Bronchial epithelial cell (primary cell): ENCODE measurements at places on chromosomes 2 and 18.

GRCh38 chr2:46350029-46350689, 53.0 kb downstream of the EPAS1 start:
- no peak for DNase-seq

DNA sequence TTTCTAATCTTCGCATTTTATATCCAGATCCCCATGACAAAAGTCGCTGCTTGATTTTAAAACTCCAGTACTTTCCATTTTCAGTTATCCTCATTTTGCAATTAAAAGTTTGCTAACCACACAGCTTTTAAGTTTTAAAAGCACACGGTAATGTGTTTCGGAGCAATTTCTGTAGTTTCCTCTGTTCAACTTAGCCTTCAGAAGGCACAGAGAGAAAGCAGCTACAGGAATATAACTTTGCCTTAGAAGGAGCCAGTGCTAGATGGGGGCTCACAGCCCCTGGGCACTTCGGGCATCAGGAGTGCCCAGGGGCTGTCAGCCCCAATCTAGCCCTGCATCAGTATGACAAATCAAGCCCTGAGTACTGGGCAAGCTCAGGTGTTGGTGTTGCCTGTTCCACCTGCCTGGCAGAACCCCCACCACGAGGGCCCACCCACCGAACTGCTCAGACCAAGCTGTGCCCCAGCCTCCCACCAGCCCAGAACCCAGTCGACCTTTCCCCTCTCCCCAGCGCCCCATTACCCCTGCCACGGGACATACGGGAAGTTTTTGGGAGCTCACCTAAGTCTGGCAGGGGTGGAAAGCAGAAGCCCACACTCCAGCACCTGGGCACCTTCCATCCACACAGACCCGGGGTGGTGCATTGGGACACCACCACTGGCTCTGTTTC, 47.3 kb downstream of the TRABD2A start:
- DNase-seq, result no peak

DNA sequence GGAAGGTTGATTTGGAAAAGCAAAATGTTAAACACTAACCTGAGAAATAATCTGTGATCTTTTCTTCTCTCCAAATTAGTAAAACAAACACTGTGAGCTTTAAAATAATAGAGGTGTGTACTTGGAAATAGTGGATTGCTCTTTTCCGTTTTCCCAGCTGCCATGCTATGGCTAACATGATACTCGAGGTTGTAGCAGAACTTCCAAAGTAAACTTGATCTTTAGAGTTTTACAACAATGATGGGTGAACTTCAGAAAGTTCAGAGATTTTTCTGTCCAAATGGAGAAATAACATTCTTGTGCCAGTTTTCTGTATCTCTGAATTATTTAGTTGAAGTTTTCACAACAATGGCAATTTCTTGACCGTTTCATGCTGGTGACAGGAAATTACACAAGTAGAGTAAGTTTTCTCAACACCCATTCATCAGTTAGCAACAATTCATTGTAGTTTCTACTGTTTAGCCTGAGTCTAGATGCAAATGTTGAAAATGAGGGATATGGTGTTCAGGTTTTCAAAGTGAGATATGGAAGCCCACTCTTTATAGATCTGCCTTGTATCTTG, 135.3 kb upstream of the CTAGE1 start:
- DNase-seq, result no peak

DNA sequence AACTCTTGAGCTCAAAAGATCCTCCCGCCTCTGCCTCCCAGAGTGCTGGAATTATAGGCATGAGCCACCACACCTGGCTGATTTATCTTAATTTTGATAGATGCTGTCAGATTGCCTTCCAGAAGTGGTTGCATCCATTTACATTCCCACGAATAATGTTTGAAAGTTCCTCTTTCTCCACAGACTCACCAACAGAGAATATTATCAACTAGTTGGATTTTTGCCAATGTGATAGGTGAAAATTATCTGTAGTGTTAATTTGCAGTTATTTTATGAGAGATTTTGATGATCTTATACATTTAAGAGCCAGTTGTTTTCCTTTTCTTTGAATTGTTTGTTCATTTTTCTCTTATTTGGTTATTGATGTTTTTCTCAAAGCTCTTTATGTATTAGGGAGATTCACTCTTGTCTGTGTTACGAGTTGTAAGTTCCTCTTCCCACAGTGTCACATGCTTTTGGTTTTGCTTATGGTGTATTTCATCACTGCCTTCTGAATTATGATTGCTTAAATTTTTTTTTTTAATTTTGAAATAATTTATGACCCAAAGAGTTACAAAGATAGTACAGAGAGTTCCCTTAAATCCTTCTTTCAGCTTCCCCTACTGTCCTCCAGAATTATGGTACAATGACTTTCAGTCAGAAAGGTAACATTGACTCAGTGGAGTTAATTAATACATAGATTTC, 20.7 kb upstream of the NT5DC4 start:
- DNase-seq, result no peak

GRCh38 chr18:9608298-9608697, 6.1 kb downstream of the PPP4R1 start:
- DNase-seq, result peak; percentile 33

GRCh38 chr2:45315861-45316260, 295.2 kb downstream of the SRBD1 start:
- DNase-seq, result peak; percentile 20

DNA sequence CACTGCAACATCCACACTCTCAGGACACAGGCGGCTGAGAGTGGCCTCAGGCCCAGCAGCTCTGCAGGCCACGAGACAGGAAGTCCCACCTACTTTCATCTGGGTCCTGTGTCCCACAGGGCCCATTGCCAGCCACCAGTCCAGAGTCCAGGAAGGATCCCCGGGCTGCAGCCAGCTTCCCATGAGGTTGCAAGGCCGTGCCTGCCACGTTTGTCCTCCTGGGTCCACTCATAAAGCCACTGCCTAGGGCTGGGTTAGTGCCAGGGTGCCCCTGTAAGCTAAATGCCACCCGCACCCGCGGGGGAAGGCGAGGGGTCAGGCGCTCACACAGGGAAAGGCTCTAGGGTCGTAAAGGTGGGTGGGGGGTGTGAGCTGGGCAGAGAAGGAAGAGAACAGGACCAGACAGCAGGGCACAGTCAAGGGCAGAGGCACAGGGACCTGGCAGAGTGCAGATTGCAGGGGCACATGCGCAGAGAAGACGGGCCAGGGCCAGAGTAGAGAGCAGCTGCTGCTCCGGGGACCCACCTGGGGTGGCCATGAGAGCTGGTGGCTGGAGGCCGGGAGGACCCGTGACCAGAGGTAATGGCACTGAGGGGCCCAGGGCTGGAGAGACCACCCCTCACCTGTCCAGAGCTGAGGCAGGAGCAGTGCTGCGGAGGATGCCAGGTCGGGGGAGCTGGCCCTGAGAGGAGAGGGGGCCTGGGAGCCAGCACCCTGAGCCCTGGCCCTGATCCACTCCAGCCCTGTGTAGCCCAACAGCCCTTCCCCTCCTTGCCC, 8.0 kb downstream of the AGXT start:
- no peak for DNase-seq

DNA sequence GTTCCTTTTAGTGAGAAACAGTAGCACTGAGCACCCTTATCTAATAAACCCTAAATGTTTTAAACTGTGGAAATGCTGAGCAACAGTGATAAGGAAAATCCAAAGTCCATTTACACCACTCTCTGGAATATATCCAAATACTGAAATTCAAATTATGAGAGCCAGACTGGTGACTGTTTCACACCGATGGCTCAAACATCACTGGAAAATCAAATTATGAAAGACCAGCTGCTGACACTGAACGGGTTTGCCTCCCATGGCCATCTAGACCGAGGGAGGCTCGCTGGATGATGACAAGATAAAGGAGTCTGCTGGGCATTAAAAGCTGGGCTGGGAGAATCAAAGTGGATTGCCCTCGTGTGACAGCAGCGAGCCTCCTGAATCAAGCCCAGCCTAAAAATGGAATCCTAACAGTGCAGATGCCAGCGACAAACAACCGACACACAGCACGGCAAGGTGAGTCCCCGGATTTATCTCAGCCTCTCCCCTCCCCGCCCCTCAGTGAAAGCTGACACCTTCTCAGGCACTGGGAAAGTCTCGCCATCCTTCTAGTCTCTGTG, 30.3 kb downstream of the SERPINE2 start:
- no peak for DNase-seq

- DNase-seq, result no peak
Measured at GRCh38 chr2:49260979-49261538, 106.7 kb upstream of the FSHR start.

DNA sequence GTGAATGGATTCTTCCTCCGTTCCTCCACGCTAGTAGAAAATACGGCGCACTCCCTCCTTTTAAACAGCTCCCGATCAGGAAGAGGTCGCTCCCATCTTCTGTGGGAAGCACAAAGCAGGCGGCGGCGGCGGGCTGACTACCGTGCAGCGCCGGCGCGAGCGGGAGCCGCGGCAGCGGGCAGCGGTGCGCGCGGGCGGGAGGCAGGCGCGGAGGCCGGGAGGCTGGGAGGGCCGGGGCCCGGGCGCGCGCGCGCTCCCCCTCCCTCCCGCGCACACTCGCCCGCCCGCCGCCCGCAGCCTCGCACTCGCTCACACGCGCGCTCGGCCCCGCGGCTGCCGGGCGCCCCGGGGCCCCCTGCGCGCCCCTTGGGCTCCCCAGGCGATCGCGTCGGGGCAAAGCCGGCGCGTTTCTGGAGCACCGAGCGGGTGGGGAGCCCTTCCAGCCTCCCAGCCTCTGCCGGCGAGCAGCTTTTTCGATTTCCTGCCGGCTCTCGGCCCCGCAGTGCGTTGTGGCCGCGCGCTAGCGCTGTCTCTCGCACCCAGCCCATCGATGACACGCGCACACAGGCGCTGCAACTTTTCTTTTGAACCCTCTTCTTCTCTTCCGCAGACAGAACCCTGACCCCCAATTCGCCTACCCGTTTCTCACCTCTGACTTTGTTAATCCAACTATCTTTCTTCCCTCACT, at the start of gene SLC8A1:
Gene SLC8A1, minus strand, starts transcription at position 173 of the 688 bp plus-strand sequence.
- peak; percentile 43 for DNase-seq

DNA sequence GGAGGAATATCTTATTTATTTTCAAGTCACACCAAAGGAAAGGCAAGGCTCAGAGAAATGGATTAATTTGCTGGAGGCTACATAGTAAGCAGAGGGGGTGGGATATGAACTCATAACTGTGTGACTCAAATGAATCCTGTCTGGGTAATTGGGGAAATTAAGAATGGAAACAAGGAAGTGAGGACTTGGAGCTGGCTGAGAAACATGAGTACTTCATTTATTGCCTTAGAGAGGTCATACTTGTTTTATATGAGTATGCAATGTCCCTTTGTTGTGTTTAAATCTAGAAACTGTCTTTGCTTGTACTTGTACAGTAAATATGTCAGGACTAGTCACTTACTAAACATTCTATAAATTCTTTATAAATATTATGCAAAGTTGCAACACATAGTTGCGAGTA, 2166.7 kb upstream of the PIK3C3 start:
- DNase-seq, result peak; percentile 92

DNA sequence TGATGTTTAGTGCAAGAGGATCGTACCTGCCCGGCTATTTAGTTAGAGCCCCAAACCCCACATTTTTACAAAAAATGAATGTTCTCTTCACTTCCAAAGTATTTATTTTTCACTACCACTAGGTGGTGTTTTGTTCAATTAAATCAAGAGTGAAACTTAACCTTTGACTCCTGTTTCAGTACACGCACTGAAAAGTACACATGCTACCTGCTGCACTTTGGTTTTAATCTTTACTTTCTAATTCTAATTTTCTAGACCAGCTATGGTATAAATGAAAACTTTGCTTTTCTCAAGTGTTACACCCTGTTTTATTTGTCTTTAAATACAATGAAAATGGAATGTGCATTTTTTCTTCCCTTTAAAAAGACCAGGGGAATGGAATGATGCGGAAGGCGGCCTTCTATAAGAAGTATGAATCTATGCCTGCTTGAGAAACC, 31.4 kb upstream of the CHN1 start:
- peak; percentile 47 for DNase-seq

GRCh38 chr2:10452312-10452711, 4.2 kb upstream of the ODC1 start:
- peak; percentile 98 for DNase-seq

DNA sequence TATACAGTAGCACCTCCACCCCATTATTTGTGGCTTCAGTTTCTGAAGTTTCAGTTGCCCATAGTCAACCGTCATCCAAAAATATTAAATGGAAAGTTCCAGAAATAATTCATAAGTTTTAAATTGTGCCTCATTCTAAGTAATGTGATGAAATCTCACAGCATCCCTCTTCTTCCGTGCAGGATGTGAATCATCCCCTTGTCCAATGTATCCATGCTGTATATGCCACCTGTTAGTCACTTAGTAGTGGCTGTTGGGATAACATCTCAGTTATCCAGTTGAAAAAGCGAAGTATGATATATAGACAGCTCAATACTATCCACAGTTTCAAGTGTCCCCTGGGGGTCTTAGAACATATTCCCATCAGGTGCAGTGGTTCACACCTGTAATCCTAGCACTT, 119.1 kb upstream of the OTX1 start:
- DNase-seq, result peak; percentile 27

GRCh38 chr2:25845843-25846505, 32.3 kb downstream of the ASXL2 start:
- no peak for DNase-seq

GRCh38 chr2:117834992-117835391, 20.5 kb downstream of the DDX18 start:
- no peak for DNase-seq

DNA sequence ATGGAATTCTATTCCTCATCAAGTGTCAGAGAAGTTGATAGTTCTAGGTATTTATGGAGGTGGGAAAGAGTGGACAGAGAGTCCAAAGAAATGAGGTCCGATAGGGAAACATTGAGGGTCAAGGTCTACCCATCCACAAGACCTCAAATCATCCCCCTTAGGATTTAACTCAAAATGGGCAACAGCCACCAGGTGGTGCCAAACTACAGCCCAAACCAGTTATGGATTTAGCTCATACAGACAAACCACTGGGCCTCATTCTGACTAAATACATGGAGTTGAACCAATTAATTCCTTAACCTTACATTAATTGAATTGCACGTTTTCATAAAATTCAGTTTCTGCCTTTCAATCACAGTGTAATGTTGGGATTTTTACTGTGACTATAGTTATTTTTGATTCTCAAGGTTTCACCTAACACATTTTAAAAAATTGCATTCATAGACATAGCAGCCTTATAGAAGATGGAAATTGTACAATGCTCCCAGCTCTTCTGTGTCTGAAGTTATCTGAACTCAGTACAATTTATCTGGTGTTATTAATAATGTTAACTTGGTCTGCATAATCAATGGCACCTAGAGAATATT, 98.2 kb upstream of the HNMT start:
- DNase-seq, result peak; percentile 58

DNA sequence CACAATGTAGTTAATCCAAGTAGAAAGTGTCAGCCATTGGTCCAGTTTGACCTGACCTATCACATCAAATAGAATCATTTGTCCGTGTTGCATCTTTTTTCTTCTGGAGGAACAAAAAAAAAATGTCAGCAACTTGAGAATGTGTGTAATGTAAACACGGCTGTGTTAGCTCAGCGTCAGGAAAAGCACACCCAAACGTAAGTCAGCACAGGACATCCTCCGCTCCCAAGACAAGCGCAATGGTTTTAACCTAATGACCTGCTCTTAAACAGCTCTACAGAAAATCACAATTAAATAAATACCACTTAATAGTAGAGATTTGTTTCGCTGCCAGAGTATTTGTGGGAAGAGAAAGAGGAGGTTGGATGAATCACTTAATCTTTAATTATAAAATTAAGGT, 59.4 kb downstream of the OSR1 start:
- peak; percentile 44 for DNase-seq
